ENCODE measurements at places on chromosomes 2 and 18. TPM values are rescaled to one million over a fixed set of nuclear protein-coding genes. Genes with fewer than 3 reads are reported as not detected.

LIMS3 gene
- 1.2 TPM for total RNA-seq

PDCD1 gene
- total RNA-seq, result not detected

TCF23 gene
- total RNA-seq, result 0.03 TPM

LIMS2 gene
- total RNA-seq, result 0.17 TPM

ST8SIA3 gene
- not detected for total RNA-seq
